ENCODE measurements at places on chromosomes 7 and 10. TPM values are rescaled to one million over a fixed set of nuclear protein-coding genes. Genes with fewer than 3 reads are reported as not detected.

GRCh38 chr7:56083150-56083785, 9.5 kb downstream of the PHKG1 start:
- peak; percentile 84 for DNase-seq

GRCh38 chr7:81791568-81792518, 22.0 kb upstream of the HGF start:
- DNase-seq = no peak

- no peak for DNase-seq
These were observed 392.5 kb downstream of the NRG3 start for GRCh38 chr10:82267465-82267864.

- no peak for DNase-seq
These were observed 339.5 kb downstream of the WDR37 start for GRCh38 chr10:1395481-1396296.

DNA sequence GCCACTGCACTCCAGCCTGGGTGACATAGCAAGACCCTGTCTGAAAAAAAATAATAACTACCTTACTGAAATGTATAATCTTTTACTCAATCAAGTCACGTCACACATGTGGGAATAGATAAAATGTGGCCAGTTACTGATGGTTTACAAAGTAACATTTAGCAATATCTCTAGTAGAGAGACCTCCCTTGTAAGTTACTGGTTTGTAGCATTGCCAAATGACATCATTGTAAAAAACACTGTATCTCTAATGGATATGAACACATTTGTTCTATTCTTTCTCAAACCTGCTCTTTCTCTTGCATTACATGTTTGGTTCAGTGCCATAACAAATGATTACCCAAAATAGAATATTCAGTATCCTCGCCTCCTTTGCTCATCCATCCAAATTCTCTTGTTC, 18.8 kb downstream of the TET1 start:
- DNase-seq = no peak

DNA sequence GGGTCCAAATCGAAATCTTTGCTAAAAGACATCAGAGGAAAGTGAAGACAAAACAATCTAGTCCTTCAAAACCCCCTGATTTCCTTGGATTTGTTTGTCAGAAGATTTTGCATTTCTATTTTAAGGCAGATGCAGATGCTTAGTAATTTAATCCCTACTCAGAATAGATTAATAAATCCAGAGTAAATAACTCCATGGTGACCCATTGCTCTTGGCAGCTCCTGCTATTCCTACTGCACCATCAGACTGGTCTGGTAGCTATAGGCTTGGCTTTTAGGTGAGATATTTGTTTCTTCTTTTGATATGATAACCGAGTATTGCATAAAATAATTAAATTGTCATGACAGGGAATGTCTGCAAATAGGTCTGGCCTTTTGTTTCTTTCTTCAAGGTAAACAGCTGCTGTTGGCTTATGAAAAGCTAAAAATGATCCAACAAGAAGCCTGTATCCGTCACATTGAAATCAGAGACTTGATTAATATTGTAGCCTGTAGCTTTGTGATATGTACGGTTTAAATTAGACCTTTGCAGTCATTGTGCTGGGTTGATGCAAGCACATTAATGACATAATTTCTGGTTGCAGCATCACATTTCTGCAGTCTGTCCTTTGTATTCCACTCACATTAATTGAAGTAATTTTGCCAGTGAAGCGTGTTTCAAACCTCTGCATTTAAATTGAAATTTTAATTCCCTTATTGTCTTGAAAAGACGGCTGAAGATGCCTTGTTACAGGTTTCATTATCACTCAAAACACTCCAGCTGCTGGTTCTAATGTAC, 40.7 kb downstream of the EXOC4 start:
- no peak for DNase-seq

DNA sequence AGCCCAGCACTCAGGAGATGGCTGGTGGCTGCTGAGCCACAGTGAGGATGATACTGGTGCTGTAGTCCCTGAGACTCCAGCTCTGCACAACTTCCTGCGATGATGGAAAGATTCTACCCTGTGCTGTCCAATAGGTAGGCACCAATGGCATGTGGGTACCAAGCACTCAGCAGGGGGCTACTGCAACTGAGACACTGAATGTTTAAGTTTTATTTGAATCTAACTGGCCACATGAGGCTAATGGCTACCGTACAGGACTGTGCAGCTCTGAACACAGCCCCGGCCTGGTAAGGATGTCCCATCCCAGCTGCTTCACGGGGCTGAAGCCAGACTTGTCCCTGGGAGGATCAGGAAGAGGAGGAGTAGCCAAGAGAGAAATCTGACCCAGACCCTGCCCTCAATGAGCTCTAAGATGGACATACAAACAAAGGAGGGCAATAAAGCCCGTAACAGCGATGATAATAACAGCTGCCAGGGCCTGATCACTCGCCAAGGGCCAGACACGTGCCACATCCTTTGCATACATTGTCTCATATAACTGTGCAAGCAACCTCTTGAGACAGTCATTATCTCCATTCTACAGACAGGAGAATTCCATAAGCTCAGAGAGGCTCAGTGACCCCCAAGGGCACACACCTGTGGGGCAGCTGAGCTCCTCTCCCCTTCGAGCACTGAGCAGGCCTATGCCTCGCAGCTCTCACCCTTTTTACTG, 3.8 kb downstream of the GPRIN2 start:
- peak; percentile 24 for DNase-seq

DNA sequence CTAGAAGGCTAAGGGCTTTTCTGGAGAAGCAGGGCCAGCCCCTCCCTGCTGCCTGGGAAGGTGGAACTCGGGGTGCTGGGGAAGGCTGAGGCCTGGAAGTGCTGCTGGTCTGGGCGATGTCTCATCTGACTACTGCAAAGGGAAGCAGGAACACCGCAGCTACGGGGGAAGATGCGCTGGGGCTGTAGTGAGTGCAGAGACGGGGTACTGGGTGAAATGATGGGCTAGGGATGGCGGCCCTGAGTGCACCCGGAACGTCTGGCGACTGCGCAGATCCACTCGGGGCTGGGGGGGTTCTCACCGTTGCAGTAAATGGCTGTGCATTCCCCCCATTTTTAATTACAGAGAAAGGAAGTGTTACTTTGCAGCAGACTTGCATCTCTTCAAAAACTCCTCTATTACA, 195.4 kb upstream of the ADARB2 start:
- DNase-seq = no peak

GRCh38 chr10:120940299-120940900, 89.2 kb downstream of the WDR11 start:
- no peak for DNase-seq

DNA sequence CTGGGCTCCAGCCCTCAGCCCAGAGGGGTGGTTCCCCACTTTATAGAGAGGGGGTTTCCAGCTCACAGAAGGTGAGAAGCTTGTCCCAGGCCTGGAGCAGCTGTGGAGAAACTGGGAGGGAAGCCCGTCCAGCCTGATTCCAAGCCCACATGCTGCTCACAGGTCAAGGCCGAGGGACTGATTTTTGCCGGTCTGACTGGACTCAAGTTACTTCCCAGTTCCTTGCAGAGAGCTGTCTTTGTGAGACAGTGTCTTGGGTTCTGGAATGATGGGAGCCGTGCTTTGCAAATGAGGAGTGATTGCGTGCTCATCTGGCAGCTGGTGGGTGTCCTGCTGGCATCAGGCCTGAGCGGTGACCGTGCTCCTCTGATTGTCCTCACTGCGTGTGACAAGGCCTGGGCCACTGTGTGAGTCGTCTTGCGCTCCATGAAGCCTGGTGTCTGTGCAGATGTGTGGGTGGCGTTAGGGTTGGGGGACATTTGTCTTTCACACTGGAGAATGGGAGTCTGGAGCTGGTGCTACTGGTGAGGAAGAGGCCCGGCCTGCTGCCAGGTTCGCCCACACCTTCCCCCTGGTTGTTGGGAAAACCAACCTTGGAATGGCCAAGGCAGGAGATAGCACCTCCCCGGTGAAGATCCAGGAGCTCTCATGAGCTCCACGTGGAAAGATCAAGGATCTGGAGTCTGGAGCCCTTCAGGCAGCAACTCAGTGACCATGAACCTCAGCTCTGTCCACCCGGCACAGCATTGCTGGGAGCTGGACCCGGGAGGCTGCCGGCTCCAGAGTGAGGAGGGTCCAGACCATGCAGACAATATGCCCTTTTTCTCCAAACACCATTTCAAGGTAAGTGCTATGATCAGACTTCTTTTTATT, 129.6 kb downstream of the SMURF1 start:
- DNase-seq = no peak

HDAC9 gene
- total RNA-seq = 30.7 TPM

ASAH2 gene
- 0.32 TPM for total RNA-seq

TCF7L2 gene
- total RNA-seq = 13.5 TPM

FLNC gene
- total RNA-seq = 591 TPM

COL28A1 gene
- total RNA-seq = 2.7 TPM

All from left ventricle myocardium superior (tissue), 1 donor.